ENCODE measurements at places on chromosomes 2 and 18.
A peak's percentile ranks its signal among the peaks of the same experiment; 100 is the strongest.

DNA sequence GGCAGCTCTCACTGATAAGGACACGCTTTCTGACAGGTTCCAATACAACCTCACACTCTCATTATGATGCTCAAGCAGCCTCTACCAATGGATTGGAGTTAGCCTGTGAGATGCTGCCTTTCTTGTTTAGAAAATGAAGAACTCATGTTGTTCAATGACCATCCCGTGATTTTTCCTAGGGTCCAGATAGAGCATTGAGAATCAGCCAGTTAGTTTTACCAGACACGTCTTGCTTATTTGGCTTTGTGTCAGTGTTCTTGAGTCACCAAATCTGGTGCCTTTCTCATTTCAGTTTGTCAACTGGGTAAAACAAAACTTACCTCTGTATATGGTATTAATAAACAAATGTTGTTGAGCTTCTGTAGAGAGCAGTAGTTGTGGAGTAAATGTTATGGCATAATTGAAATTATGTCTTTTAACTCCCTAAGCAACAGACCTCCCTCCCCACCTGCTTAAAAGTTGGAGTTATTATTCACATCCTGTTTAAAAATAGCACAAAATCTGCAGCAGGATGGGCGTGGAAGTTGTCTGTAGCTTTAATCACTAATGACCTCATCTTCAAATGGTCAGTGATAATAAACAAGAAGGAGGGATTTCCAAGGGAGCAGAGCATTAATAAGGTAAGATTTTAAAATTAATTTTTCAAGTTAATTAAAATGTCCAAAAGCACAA, 167.3 kb downstream of the HRH4 start:
- DNase-seq = no peak

- DNase-seq = no peak
Measured at GRCh38 chr2:41116106-41116797, 664.4 kb upstream of the SLC8A1 start.

DNA sequence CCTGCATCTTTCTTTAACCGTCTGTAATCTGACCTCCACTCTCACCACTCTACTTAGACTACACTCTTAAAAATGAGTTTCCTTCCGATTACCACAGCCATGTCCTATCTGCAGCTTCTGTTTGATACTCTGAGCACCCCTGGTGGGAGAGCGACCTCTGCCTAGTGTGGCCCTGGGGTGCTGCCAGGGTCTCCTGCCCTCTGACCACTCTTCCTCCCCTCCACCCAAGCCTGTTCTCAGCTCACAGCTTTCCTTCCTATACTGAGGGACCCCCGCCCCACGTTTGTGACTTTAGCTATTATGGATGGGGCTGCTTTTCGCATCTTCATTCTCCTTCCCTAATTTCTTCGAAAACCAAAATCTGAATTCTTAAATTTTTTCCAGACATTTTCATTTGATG, 132.7 kb downstream of the KCTD1 start:
- no peak for DNase-seq

DNA sequence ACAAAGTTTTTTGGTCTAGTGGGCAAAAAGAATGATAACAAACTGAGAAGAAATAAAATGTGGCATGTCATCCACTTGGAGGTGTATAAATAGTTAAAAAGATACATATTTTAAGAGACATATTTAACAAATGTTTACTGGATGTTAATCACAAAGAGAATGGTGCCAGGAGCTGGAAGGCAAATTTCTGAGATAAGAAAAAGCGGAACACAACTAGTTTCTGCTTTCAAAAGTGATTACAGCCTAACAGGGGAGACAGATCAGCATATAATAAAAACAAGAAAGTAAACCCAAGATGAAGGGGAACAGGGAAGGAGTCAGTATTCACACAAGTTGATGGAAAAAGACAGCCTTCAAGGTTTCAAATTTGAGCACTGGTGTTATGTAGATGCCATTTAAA, 91.3 kb downstream of the OLA1 start:
- no peak for DNase-seq

- peak; percentile 83 for DNase-seq
Measured at GRCh38 chr2:42314892-42315468, 46.0 kb downstream of the COX7A2L start.

GRCh38 chr2:73134471-73134870, 21.7 kb upstream of the RAB11FIP5 start:
- DNase-seq = no peak

DNA sequence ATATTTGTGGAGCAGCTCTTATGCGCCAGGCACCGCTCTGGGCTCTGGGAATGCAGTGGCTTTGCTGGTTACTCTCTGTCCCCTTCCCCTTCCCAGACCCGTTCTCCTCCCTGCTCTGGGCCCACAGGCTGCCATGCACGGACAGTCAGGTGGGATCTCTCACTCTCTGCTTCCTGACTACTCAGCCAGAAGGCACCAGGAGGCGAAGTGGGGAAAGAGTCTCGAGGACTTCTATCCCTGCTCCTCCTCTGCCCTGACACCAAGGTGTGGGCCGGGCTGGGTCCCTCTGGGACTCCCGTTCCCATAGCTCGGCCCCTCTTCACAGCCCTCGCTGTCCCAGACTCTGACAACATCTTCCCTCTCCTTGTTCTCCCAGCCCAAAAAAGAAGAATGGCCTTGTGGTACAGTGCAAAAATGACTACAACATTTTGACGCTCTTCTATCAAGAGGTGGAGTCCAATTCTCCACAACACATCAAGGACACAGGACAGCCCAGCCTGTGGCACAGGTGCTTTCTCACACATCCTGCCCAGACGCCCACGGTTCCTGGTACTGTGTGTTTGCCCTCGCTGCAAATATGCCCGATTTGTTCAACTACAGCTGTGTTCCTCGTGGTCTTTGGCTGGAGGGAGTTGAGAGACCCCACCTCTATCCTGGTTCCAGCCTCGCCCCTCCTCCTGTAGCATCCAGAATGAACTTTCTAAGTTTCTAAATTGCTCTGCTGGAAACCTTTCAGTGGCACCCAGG, 14.0 kb upstream of the DUSP2 start:
- no peak for DNase-seq

DNA sequence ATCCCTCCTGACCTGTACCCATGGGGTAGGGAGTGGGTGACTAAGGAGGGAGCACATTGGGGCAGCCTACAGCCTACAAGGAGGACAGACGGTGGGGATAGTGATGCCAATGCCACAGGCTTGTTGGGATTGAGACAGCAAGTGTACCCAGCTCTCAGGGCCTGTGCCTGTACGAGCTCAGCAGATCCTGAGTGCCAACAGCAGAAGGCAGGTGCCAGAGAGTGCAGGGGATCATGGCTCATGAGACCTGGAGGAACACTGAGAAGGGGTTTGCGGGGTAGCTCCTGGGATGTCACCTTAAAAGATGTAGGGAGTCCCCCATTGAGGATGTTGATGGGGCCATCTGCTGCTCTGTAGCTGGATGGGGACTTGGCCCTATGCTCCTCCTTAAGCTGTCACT, 10.3 kb upstream of the SNED1 start:
- DNase-seq = no peak

DNA sequence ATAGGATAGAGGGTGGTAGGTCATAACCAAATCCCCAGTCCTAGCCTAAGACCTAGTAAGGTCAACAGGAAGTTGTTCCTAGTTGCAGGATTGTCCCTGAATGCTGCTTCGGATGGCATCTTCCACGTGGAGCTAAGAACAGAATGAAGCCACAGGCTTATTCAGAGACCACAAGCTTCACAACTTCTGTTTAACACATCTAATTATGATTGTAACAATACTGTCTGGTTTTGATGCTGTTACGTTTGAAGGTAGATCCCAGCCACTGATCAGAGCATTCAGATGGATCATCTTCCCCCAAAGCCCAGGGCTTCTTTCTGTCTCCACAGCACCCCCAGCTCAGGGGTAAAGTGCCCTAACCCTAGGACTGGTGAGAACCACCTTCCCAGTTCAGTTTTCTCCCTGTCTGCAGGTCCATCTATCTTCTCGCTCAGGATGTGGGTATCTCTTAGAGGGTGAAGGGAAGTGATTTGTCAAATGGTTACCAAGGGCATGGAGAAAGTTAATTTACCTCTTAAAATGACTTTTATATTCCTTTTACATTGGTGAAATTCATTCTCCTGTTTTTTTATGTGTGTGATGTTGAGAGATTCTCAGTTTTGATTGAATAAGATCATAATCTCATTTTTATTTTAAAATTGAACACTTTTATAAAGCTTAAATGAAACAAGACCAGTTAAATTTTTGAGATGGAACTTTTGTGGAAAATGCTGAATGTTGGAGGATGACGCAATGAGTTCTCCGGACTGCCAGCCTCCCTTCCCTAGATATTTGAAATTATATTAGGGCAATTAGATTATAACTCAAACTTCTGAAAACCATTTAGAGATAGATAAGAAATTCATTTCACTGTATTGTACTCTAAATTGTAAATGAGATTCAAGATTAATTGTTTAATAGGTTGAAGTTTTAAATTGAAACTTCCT, 66.5 kb downstream of the RHBDD1 start:
- no peak for DNase-seq

- DNase-seq = no peak
Measured at GRCh38 chr18:78430131-78430758, 549.4 kb upstream of the SALL3 start.

- no peak for DNase-seq
Measured at GRCh38 chr2:223283329-223283728, 231.3 kb downstream of the KCNE4 start.

GRCh38 chr2:217806482-217806765, 196.4 kb downstream of the TNS1 start:
- DNase-seq = no peak

DNA sequence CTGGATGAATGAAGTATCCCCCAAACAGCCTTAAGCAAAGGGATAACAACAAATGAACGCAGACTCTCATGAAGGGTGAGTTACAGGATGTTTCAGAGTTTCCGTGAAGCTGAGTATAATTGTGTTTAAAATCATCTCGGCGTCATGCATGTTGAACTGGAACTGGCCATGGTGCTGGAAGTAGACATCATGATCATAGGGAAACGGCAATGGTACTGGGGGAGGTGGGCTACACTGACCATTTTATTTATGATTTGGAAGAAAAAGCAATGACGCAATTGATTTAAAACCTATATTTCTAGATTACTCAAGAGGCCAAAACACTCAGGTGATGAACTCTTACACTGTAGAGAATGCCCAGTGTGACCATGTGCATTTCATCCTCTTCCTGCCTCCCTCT, 387.9 kb upstream of the MYT1L start:
- no peak for DNase-seq

DNA sequence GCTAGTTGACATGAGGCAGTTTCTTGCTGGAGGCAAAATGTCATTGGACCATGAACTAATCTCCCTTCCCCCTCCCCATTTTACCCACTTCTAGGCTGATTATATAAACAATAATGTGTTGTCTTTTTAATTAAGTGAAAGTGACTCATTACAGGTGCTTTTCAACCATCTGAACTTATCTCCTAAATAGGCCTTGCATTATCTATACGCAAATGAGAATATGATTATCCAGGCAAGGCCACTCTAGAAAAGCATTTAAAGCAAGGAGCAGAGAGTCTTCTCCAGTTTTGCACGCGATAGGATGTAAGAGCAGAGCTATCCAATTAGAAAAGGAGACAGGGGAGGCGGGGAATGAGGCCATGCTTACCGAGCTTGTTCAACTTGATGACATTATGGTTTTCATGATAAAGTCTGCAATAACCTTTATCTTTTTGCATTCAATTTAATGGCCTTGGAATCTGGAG, 286.1 kb upstream of the SIX3 start:
- no peak for DNase-seq

DNA sequence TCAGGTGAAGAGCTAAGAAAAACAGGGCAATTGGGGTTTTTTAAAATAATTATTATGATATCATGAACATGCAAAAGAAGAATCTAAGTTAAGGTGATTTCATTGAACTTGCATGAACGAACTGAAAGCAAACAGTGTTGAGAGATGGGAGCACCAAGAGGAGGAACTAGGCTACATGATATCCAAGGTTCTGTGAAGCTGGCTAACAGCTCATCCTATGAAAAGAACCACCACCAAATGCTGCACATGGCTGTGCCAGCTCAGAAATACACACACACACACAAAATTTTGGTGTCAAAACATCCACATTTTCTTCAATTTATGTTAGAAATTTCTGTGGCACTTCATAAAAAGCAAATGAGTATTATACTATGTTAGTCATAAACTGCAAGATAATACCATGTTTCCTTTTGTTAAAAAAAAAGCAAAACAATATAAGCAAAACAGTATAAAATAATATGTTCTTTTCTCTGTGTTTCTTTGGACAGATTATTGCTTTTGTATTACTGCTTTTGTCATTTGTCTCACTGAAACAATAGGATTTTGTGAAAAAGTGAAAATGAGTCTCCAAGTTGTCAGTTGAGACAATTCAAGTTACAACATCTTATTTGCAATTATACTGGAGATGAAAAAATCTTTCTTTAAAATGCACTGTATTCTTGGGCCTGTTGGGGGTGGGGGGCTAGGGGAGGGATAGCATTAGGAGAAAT, 12.6 kb upstream of the TTC32 start:
- DNase-seq = no peak

GRCh38 chr18:32550963-32551362, 80.3 kb upstream of the GAREM1 start:
- no peak for DNase-seq

DNA sequence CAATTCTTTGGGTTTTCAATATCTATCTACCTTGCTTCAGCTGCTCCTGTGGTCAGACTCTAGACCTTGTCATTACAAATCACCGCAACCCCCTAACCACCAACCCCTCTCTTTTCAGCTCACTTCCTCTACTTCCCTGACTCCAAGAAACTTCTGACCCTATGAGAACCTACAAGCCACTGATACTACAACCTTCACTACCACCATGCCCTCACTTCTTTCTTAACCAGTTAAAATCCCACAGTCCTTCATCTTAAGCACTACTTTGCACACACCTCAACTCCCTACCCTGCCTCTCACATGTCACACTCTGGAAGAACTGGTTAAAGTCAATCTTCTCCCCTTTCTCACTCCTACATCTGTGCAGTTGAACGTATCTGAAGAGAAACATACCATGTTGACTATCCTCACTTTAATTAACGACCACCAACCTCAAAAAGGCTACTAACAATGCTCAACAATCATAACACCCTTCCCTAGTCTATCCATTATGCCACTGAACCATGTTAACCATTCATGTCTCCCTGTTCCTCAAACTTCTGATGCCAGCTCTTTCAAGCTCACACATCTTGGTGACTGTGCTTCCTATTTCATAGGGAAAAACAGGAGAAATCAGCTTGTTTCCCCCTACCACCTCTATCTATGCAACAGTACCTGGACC, 12.6 kb downstream of the EIF2AK3 start:
- DNase-seq = no peak

- no peak for DNase-seq
Measured at GRCh38 chr18:34221971-34222306, 2.8 kb downstream of the NOL4 start.
